Activated CD4-positive, alpha-beta T cell treated with anti-CD3 and anti-CD28 coated beads for 36 hours (primary cell): ENCODE measurements at places on chromosomes 6 and 20. TPM values are rescaled to one million over a fixed set of nuclear protein-coding genes. Genes with fewer than 3 reads are reported as not detected.

The RNGTT gene
- total RNA-seq, result 17.5 TPM

DNA sequence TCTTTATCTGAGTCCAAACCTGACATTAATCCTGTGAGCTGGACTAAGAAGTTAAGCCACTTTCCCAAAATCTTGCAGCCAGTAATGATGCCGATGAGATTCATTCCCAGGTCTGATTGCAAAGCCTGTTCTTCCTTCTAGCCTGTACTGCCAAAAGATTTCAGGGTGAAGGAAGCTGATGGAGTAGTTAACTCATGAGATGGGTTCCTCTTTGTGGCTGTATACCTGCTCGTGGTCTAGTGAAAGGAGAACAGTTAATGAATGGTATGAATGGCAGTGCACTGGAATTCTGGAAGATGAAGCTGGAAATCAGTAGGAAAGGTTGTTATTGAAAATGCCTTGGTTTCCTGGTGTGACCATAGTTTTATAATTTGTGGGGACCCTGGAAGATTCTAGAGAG, 112.0 kb downstream of the FYN start:
- DNase-seq, result no peak

- DNase-seq, result no peak
These were observed 64.2 kb downstream of the YTHDF1 start for GRCh38 chr20:63151554-63152321.

DNA sequence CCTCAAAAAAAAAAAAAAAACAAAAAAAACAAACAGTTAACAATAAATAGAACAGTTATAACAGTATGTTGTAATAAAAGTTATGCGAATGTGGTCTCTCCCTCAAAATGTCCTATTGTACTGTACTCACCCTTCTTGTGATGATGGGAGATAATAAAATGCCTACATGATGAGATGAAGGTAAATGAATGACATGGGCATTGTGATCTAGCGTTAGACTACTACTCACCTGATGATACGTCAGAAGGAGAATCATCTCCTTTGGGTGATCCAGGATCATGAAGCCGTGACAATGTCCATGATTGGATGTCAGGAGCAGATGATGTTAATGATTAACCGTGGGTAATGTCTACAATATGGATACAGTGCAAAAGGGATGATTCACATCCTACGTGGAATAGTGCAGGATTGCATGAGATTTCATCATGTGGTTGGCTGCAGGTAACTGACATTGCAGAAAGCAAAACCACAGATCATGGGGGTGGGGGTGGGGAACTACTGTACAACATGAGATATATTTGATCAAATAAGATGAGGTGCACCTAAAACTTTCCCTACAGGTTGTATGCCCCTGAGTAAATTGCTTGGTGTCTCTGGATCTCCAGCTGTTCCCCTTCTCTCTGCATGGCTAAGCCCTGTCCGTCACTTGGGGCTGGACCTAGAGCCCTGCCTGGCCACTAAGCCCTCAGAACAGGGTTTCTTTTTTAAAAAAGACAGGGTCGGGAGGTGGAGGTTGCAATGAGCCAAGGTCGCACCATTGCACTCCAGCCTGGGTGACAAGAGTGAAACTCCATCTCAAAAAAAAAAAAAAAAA, 6.2 kb upstream of the RBCK1 start:
- DNase-seq, result peak; percentile 56
